Mesenchymal stem cell (in vitro differentiated cells and primary cell): ENCODE measurements at places on chromosomes 16 and 17.

GRCh38 chr17:29855686-29856085, 74.3 kb downstream of the SSH2 start:
- H3K36me3 ChIP-seq = no peaks in the 10 kb centered on the region
- DNase-seq = peak; percentile 50
- no peaks in the 10 kb centered on the region for H3K4me1 ChIP-seq
- no peak overlapping the region for H3K27ac ChIP-seq

DNA sequence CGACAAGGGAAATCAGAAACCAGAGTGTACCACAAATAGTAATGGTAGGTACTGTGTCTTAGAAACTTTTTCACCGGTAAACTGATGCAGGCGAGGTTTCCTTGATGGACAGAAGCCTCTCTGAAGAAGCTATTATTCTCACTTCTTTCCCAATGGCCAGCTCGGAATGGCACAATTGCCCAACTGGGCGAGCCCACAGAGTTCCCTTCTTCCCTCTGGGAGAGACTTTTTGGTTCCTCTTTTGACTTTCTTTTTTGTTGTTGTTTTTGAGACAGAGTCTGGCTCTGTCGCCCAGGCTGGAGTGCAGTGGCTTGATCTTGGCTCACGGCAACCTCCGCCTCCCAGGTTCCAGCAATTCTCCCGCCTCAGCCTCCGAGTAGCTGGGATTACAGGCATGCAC, 16.9 kb downstream of the SLC43A2 start:
- no peak for DNase-seq
- H3K36me3 ChIP-seq = peaks cover 23% of the 10 kb centered on the region
- H3K4me1 ChIP-seq = peaks cover under 1% of the 10 kb centered on the region
- no peak overlapping the region for H3K4me3 ChIP-seq
- no peak overlapping the region for H3K27ac ChIP-seq
- no peaks in the 10 kb centered on the region for H3K27me3 ChIP-seq

- no peak overlapping the region for H3K27ac ChIP-seq
- H3K4me1 ChIP-seq = no peaks in the 10 kb centered on the region
- H3K4me3 ChIP-seq = no peak overlapping the region
- no peak for DNase-seq
- peaks cover 26% of the 10 kb centered on the region for H3K36me3 ChIP-seq
Measured at GRCh38 chr16:27624154-27625049, 74.5 kb downstream of the KATNIP start.

DNA sequence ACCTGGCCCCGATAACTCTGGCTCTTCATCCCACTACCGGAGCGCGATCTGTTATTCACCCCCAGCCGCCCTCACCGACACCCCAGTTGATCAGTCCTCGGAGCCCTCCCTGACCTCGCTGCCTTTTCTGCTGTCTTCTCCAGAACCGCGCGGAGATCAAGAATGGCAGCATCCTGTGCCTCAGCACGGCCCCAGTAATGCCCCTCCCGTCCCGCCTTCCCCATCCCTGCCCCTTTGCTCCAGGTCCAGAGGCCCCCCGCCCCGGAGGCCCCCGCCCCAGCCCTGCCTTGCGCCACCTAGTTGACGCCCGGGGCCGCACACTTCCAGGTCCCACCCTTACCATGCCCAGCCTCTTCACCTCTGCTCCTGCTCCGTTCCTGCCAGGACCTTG, 872 bp downstream of the ELMO3 start:
- H3K4me1 ChIP-seq = peaks cover 19% of the 10 kb centered on the region
- no peak for DNase-seq
- no peak overlapping the region for H3K4me3 ChIP-seq
- peaks cover 96% of the 10 kb centered on the region for H3K36me3 ChIP-seq

- H3K27me3 ChIP-seq = no peaks in the 10 kb centered on the region
- H3K27ac ChIP-seq = peak overlapping the region; percentile 91
- peak overlapping the region; percentile 65 for H3K4me3 ChIP-seq
- H3K36me3 ChIP-seq = no peaks in the 10 kb centered on the region
- peaks cover 9% of the 10 kb centered on the region for H3K4me1 ChIP-seq
Measured at GRCh38 chr16:9090101-9090959, 1.1 kb upstream of the HAPSTR1 start.

- no peaks in the 10 kb centered on the region for H3K27me3 ChIP-seq
- H3K36me3 ChIP-seq = peaks cover 14% of the 10 kb centered on the region
- peak overlapping the region; percentile 90 for H3K4me3 ChIP-seq
- H3K4me1 ChIP-seq = peaks cover 8% of the 10 kb centered on the region
Measured at GRCh38 chr17:67245694-67246402, 852 bp upstream of the HELZ start.

- no peak overlapping the region for H3K4me3 ChIP-seq
- H3K4me1 ChIP-seq = peaks cover 6% of the 10 kb centered on the region
- H3K27ac ChIP-seq = no peak overlapping the region
- peaks cover 17% of the 10 kb centered on the region for H3K27me3 ChIP-seq
- H3K36me3 ChIP-seq = no peaks in the 10 kb centered on the region
Measured at GRCh38 chr17:18141210-18141803, 32.8 kb downstream of the MYO15A start.

DNA sequence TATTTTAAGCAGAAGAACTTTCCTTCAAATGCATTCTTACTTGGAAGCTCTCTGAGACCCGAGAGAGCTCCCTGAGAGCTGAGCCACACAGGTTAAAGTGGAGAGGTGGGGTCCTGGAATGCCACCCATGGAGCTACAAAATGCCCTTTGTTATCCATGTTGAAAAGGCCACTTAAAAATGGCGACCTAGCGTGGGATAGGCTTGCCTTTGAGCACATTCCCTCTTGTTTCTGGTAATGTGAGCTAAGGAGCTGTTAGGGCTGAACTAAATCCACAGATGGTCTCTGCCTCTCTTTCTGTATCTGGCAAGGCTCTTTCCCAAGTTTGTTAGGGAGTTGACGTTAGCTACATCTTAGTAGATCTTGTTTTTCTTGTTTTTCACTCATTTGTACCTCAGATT, 171.6 kb downstream of the SNX29 start:
- H3K4me3 ChIP-seq = no peak overlapping the region
- H3K27me3 ChIP-seq = no peaks in the 10 kb centered on the region
- H3K36me3 ChIP-seq = no peaks in the 10 kb centered on the region
- no peak overlapping the region for H3K27ac ChIP-seq

DNA sequence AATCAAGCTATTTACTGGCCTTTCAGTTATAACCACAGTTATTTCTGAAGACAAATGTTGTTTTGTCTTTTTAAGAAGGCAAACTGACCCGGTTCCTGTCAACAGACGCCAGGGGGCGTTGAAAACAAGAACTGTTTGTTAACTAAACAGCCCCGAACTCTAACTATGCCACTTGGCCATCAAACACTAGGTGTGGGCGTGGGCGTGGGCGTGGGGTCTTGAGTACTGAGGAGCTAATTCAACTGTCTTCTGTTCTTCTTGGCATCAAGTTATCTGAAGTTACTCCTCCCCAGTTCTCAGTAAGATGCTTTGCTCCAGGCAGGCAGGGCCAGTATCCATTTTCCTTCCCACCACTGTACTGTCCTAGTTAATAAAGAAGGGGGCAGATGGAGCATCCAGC, 63.3 kb upstream of the MTMR4 start:
- H3K27me3 ChIP-seq = peaks cover 5% of the 10 kb centered on the region
- no peaks in the 10 kb centered on the region for H3K4me1 ChIP-seq
- H3K27ac ChIP-seq = no peak overlapping the region

DNA sequence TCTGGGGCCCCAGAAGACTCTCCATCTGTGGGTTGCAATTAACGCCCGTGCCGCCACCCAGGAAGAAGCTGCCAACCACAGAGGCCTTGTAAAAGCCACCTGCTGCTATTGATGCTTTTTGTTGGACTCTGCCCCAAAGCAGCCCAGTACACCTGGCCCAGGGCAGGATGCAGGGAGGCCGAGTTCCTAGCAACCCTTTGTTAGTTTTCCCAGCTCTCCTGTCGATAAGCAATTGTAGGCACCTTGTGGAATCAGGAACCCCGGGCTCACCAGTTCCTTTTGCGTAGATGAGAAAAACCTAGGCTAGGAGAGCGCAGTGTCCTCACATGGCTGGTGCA, 103.3 kb downstream of the ABCC6 start:
- H3K27me3 ChIP-seq = no peaks in the 10 kb centered on the region
- no peak for DNase-seq
- peaks cover 52% of the 10 kb centered on the region for H3K36me3 ChIP-seq

- no peak for DNase-seq
- H3K4me3 ChIP-seq = no peak overlapping the region
- H3K27me3 ChIP-seq = no peaks in the 10 kb centered on the region
- peaks cover 10% of the 10 kb centered on the region for H3K36me3 ChIP-seq
- H3K4me1 ChIP-seq = peaks cover 25% of the 10 kb centered on the region
Measured at GRCh38 chr16:46897471-46897870, 13.3 kb downstream of the GPT2 start.

GRCh38 chr16:84913315-84913714, 93.5 kb downstream of the CRISPLD2 start:
- no peaks in the 10 kb centered on the region for H3K36me3 ChIP-seq
- H3K4me3 ChIP-seq = no peak overlapping the region
- no peak for DNase-seq

DNA sequence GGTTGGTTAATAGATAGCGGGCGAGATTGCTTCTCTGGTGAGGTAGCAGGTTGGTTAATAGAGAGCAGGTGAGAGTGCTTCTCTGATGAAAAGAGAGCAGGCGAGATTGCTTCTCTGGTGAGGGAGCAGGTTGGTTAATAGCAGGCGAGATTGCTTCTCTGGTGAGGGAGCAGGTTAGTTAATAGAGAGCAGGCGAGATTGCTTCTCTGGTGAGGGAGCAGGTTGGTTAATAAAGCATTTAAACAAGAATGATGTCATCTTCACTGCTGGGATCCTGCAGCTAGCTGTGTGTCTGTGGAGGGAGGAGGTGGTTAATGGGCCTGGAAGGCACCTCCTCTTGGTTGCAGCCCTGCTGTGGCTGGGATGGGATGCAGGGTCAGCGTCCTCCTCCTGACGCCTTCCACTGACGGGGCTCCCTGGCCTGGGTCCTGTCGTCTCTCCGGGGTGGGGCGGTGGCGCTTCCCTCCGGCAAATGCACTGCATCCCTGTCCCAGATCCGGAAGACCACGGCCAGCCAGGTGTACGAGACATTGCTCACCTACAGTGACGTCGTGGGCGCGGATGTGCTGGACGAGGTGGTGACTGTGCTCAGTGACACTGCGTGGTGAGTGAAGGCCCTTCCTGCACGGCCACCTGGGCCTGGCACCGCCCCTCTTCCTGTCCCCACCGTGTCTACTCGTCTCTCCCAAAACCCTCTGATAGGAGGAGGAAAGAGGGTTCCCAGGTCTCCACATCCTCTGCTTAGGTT, 99.2 kb upstream of the ZNF750 start:
- no peak overlapping the region for H3K27ac ChIP-seq

DNA sequence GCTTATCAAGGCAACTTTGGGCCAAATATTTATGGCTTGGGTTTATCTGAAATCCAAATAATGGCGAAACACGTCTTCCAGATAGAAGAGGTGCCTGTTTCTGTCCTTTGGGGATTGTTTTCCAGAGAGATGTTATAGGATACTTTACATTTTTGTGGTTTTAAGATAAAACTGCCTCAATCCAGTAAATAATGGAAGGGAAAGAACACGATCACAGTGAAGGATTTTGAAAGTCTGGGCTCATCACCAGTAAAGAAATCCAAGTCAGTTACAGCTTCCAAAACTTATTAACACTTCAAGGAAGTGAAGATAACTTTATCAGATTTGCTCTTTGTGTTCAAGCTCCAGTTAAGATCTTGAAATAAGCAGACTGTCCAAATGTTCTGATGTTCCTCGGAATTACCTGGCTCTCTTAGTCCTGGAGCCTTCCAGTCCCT, 30.1 kb downstream of the DNAH2 start:
- H3K36me3 ChIP-seq = no peaks in the 10 kb centered on the region
- peaks cover 2% of the 10 kb centered on the region for H3K27me3 ChIP-seq
- peak; percentile 77 for DNase-seq
- H3K4me1 ChIP-seq = peaks cover 5% of the 10 kb centered on the region
